ENCODE measurements at places on chromosomes 16 and 17.

GRCh38 chr17:30812218-30813177, 12.0 kb downstream of the CRLF3 start:
- no peak for DNase-seq

- no peak for DNase-seq
Measured at GRCh38 chr16:29958756-29959155, 3.1 kb upstream of the TMEM219 start.

- no peak for DNase-seq
Measured at GRCh38 chr16:25018972-25019617, 3.9 kb upstream of the ARHGAP17 start.

DNA sequence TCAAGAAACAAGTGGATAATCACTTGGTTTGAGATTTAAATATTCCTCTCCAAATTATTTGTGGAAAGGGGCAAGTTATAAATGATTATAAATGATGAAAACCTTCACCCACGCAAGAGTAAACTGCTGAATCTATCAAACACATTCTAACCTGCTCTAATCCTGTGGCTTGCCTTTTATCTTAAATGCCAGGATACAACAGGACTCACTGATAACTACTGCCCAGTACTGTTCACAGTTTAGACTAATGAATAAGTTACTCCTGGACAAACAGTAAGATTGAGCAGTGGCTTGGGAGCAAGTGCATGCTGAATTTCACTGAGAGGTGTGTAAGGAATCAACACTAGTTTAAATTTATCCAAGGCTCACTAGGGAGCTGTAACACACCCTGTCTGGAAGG, 31.1 kb downstream of the IGF2BP1 start:
- DNase-seq = no peak

- no peak for DNase-seq
Measured at GRCh38 chr17:13721705-13722104, 120.0 kb upstream of the HS3ST3A1 start.

DNA sequence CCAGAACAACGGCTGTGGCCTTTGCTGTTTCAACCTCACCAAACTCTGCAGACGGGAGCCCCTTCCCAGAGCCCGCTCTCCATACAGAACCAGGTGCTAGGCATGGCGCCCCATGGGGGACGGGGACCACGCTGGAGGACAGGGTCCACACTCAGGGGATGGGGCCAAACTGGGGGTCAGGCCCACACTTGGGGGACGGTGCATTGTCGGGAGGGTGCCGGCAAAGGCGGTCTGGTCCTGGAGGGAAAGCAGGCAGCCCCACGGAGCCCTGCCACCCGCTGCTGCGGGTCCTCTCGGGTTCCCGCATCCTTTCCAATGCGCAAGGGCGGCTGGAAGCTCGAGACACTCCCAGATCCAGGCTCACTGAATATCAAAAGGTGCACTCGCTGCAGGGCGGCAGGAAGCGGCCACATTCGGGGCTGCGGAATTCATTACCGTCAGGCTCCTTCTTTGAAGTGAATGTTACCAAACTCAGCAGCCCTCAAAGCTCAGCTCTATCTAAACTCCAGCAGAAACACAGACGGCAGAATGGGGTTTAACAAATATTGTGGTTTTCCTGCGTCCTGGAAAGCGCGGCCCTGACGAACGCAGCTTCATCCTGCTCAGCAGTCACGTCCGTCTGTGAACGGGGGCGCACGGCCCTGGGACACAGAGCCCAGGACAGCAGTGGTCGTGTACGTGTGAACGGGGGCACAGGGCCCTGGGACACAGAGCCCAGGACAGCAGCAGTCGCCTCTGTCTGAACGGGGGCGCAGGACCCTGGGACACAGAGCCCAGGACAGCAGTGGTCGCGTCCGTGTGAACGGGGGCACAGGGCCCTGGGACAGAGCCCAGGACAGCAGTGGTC, 41.3 kb downstream of the LMF1 start:
- DNase-seq = no peak

DNA sequence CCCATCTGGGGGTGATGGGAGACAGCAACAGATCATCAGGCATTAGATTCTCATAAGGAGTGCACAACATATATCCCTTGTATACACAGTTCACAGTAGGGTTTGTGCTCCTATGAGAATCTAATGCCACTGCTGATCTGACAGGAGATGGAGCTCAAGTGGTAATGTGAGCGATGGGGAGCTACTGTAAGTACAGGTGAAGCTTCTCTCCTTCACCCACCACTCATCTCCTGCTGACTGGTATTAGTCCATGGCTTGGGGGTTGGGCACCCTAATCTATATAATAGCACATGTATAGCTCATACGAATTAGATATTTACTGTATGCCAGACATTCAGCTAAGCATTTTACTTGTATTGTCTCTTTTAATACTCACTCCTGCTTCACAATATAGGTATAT, 101.7 kb downstream of the MAP2K6 start:
- DNase-seq = no peak

DNA sequence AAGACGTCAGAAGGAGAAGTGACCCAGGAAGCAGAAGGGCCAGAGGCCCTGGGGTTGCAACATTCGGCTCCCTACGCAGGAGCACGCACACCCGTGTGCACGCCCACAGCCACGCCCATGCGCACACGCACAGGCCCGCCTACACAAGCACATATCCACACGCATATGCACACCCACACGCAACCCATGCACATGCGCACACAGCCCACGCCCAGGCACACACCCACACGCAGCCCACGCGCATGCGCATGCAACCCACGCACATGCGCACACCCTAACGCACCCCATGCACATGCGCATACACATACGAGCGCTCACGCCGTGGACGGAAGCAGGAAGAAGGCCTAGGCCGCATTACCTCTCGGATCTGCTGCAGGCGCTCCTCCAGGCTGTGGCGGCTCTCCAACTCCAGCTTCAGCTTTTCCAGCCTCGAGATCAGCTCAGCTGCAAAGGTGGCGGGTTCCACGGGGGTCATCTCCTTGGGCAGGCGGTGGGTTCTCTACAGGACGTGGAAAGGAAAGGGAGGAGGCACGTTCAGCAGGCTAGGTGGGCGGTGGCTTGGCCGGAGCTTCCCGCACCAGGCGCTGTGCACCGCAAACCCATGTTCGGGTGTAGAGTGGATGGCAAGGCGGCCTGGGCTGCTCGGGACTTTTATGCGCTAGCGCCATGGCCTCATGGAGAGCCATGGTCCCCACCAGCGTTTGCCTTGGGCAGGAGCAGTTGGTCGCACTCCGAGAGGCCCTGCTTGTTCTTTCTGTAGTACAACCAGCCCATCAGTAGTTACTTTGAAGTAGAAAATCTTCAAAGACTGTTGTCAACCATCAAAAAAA, 23.4 kb downstream of the AXIN2 start:
- DNase-seq = peak; percentile 56

- no peak for DNase-seq
Measured at GRCh38 chr16:86740298-86740697, 161.9 kb downstream of the FOXL1 start.

DNA sequence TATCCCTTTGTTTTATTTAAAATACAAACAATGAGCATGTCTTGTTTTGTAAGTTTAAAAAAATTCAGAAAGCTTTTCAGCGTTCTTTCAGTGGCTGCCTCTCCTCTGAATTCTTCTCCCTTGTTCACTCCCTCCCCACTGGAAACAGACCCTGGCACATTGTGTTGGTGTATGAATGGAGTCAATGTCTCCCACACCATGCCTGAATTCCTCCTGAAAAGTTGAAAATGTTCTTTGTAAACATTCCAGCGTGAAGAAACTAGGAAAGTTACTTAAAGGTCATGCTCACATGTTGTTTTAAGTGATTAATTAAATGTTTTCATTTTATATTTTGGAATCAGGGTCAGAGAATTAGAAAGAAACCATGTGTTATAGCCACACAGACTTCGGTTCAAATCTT, 136.9 kb upstream of the DYNLRB2 start:
- no peak for DNase-seq

Data from activated CD4-positive, alpha-beta T cell treated with anti-CD3 and anti-CD28 coated beads, Interleukin-2, amount 50 U/mL, for 4 hours (primary cell).